ENCODE measurements at places on chromosomes 5 and 9.

DNA sequence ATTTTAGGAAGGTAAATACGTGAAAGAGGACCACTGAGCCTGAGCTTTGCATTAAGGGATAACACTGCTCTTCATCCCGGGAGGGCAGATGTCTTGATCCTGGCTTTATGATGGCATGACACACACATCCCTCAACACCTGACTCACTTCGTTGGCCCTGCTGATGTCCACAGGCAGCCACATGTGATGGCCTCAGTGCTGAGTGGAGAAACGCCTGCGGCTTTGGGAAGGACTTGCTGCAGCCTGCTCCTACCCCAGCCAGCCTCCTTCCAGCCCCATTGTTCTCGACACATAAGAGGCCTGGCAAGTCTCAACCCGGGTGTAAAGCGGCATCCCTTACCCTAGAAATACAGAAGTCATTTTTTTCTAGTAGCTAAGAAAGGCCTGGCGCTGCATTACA is 169.0 kb downstream of the SYK start:
- DNase-seq, result no peak

GRCh38 chr5:71887680-71888079 is 168.6 kb downstream of the CARTPT start:
- no peak for DNase-seq

DNA sequence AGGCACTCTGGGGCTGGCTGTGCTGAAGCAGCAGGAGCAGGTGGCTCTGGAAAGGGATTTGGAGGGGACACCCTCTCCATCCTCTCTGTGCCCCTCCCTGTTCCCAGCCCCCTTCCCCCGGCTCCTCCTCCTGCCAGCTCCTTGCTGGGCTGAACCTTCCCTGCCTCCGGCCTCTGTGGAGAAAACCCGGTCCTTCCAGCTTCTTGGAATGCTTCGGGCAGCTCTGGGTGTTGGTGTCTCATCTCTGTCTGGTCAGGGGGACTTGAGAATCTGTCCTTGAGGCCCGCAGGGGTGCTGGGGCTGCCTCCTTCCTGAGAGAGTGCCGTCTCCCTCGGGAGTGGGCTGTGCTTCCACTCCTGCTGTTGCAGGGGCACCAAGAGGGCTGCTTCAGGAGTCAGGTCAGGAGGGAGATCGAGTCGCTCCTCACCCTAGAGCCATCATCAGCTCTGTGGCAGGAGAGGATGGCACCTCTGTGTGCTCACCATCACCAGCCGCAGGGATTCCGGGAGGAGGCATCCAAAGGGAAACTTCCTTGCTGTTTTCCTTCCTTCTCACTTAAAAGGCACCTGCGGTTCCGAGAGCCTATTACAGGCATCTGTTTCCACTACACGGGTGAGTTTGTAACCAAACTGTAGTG is 30.6 kb downstream of the NDUFS6 start:
- no peak for DNase-seq

DNA sequence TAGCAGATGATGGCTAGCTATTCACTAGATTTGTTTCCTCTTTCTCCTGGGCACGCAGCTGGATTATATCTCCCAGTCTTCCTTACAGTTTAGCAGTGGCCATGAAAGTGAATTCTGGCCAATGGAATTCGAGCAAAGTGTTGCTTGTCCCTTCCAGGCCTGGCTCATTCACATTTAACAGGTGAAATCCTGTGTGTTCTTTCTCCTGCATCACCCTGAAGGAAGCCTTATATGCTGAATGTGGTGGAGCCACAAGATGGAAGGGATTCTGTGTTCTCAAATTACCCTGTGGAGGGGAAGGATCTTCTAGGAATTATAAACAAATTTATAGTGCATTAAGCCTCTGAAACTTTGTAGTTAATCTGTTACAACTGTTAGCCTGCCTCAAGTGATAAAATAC is 8.2 kb upstream of the ELOVL7 start:
- DNase-seq, result no peak

GRCh38 chr5:72383726-72384125 is 63.6 kb downstream of the PTCD2 start:
- no peak for DNase-seq

GRCh38 chr9:137409515-137409914 is 13.4 kb downstream of the EXD3 start:
- no peak for DNase-seq

DNA sequence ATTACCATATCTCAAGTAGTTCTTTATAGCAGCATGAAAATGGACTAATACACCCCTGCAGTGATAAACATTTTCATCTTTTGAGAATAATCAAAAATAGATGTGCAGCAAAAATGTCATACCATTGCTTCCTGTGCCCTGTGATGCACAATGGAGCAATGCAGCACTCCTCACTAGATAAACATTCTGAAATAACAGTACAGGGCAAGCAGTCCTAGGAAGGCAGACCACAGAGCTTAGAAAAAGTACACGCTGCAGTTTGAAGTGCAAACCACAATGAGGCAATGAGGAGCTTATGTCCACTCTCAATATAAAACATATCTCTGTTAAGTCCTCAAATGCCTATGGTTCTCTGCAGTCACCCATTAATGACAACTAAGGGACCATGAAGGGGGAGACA is 367.6 kb downstream of the PDE4D start:
- DNase-seq, result no peak

DNA sequence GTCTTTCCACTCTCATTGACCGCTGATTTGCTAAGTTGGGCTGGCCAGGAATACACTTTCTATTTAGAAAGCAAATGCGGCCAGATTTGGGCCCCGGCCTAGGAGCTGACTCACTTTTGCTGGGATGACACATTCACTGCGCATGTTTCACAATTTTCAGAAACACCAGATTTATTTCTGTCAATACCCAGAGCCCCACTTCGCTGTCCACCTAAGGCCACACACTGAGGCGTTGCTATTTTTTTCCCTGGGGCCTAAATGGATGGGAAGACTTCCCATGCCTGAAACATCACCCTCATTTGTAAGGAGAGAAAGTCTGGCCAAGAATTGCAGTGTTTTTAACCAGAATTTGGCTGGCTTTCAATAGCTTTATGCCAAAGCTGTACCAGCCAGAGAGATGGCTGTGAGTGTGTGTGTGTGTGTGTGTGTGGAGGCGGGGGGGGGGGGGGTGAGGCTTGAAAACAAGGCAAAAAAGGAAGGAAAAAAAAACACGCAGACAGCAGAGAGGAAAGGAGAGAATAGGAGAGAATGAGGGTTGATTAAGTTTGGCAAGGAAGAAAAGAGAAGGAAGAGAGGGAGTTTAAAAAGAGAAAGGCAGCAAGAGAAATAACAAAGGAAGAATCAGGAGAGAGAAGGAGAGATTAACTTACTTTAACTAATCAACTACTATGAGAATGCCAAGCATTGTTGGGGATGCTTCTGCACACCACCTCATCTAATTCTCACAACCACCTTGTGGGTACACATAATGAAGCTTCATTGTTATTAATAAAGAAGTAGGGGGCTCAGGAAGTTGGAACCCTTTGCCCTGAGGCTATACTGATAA is 261.4 kb upstream of the KLF4 start:
- no peak for DNase-seq

GRCh38 chr5:160919626-160920025 is 67.6 kb upstream of the ATP10B start:
- DNase-seq, result no peak

Measured in mesothelial cell of epicardium (in vitro differentiated cells).